ENCODE measurements at places on chromosomes 2 and 18. TPM values are rescaled to one million over a fixed set of nuclear protein-coding genes. Genes with fewer than 3 reads are reported as not detected.

DNA sequence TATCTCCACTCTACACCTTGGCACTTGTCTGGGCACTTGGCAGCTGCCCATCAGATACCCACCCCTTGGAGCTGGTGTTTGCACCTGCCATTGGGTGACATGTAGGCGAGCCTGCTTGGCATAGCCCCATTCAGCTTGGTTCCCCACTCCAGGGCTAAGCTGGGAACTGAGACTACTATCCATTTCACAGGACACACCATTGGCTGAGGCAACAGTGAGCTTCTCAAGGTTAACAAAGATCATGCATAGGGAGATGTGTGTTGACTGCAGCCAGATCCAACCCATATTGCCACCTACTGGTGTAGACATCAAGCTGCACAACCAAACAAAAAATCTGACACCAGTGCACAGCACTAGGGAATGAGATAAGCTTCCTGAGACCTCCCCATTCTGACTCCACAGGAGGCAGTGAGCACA lies 1389.8 kb upstream of the TMEFF2 start:
- DNase-seq, result peak; percentile 18

DNA sequence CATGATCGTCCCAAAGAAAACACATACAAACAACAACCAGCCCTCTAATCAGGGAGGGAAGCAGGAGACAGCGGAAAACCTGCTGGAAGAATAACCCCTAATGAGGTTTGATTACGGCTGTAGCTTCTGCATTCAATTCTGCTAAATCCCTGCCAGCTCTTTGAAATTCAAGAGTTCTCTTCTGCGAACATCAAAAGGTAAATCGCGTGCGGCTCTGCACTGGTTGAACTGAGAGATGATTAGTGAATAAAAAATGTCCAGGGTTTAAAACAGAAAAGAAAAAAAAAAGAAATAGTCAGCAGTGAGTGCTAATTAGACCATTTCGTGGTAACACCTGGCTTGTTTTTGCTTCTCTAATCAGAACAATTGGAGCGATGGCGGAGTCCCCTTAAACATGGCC lies 153.0 kb upstream of the CAPN13 start:
- DNase-seq, result no peak

DNA sequence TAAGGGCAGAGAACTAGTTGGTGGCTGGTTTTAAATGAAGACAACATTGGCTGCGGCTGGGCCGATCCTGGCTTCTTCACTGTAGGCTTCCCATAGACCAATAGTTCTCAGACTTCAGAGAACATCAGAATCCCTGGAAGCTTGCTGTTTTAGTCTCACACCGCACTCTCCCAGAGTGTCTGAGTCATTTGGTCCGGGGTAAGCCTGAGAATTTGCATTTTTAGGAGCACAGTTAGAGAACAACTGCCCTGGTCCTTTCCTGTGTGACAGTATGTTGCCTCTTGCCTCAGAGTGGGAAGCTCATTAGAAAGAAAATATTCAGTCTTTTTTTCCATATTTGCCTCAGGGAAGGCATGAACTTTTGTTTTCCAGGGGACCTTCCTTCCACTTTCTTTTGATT lies 137.1 kb upstream of the GAREM1 start:
- DNase-seq, result no peak

DNA sequence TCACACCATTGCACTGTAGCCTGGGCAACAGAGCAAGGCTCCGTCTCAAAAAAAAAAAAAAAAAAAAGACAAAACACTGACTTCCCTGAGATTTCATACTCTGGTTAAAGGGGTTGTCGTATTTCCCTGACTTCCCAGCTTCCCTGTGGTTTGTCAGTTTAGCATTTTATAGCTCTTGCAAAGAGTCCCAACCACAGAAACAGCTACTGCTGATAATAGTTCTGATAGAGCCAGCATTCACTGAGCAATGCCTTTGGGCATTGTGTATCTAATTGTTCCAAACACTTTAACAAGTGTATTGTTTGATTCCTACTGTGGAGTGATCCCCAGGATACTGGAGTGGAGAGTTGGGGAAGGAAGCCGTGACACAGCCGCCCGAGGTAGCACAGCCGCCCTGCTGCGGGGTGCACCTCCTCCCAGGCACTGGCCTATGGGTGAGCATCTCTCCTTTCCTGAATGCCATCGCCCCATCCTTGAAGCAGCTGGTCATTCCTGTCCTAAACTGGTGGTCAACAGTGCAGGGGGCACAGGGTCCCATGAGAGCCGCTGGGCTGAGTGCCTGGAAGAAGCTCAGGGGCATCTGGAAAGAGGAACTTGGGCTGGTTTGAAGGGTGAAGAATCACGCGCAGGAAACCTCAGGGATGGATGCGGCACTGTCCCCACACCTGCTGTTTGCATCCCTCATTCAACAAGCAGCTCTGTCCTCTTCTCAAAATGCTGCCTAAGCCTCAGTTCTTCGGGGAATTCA lies 81.0 kb upstream of the TMEM18 start:
- no peak for DNase-seq

DNA sequence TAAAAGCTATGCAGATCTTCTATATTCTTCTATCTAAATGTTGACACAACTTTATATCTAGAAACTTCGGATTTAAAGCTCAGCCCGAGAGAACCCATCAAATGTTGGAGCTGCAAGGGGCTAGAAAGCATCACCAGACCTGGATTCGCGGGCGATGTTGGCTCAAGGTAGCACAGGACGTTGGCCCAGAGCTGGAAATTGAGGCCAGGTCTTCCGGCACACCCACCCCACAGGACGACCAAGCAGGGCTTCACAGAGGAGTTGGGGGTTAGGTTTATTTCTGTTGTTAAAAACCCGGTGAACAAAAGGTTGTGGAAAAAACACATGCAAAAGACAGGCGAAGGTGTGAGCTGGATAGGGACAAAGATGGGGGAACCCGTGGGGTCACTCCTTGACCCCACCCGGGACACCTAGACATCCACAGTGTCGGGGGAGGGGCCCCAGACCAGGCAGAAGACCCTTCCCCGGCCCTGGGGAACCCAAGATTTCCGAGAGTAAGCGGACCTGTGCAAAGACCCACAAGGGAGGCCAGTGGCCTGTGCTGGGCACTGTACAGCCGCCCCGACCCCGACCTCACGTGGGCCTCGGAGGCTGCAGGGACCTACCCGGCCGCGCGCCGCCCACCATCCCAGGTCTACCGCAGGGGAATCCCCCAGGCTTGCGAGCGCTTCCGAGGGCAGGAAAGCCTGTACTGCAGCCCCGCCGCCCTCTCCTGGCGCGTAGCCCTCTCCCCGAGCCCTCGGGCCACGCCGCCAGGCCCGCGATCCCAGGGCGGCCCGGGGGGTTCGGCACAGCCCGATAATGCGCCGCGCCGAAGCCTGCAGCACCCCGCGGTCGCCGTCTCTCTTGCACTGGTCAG lies 1.8 kb upstream of the AGBL5 start:
- peak; percentile 62 for DNase-seq

DNA sequence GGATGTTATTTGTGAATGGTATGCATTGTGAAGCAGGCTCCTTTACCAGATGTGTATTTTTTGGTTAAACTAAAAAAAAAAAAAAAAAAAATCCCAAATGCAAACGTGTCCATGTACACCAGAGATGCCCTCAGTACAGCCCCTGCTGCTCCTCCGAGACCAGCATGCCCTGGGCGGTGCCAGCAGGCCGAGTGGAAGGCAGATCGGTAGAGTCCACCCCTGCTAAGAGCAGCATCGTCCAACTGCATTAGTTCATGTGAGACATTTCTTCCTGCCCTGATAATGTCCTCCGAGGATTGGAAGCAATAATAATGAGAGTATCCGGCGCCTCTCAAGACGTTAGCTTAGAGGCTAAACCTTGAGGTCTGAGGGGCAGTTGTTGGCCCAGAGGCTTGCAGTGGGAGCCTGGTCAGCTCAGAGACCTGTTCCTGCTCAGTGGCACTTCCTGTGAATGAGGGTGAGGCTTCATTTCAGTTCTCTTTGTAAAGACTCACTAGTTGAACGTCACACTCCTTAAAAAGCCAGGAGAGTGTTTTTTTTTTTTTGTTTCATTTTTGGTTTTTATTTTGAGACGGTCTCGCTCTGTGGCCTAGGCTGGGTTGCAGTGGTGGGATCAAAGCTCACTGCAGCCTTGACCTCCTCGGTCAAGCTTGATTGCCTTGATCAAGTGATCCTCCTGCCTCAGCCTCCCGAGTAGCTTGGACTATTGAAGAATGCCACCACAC lies 5.6 kb downstream of the SLC66A3 start:
- no peak for DNase-seq

DNA sequence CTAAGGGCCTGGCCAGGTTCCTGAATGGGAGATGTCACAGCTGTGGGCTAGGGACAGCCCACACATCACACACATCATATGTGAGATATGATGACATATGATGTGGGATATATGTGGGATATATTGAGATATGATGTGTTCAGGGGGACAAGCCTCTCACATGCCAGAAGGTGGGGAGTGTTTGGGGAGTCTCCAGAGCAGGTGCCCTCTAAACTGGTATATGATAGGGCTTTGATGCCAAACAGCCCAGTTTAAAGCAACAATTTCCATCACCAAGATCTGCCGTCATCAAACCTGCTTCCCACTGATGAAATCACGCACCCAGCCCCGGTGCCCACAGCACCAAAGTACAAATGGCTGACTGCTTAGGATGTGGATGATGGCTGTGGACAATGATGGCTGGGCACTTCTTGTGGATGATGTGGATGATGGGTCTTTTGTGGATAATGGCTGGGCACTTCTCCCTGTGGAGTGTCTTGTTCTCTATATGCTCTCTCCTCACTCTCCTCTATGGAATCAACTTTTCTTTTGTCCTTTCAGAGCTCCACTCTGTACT lies 50.9 kb downstream of the FBLN7 start:
- DNase-seq, result no peak

GRCh38 chr18:8747440-8747937 lies 42.1 kb downstream of the MTCL1 start:
- DNase-seq, result no peak

- DNase-seq, result no peak
Observed at GRCh38 chr2:177603181-177603580, 210.6 kb downstream of the AGPS start.

DNA sequence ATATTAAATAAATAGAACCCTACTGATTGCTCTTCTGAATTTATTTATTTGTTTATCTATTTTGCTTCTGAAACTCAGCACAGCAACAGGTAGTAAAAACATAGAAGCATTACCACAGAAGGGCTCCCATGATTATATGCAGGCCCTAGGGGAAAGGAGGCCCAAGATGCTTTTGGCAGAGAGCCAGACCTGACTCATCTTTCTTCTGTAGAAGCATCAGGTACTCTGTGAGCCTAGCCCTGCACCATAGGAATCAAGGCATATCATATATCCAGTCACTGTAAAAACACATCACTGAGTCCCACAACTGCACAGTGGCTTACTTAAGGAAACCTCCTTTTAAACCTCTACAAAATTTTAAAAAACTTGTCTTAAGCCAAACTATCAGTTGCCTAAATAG lies 1.8 kb downstream of the SCN9A start:
- no peak for DNase-seq

DNA sequence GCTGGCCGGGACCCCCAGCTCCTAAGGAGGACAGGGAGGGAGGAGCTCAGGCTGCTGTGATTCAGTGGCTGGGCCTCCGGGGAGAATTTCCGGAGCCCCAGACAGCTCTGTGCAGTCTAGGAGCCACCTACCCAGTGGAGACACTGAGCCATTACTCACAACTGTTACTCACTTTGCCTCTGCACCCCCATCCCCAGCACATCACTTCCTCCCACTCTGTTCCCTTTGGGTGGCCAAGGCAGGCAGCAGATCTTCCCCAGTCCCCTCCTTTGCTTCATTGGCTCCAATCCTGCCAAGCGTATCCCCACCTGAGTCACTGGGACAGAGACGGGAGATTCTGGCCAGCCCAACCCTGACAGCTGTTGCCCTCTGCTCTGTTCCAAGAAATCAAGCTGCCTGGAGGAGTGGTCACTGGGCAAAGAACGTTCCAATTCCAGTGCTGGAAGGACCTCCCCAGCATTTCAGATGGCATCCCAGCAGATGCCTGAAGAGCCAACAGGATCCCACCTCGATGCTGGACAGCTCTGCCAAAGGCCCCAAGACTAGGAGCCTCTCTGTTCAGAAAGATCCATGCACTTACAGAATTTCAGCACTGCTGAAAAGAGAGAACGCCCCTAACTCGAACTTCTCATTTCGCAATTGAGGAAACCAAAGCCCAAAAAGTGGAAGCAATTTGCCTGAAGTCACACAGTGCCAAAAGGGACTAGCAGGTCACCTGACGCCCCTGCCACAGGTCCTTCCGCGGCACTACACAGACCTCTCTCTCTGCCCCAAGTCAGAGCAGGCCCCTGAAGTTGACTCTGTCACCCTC lies 68.3 kb downstream of the TNS1 start:
- peak; percentile 73 for DNase-seq

DNA sequence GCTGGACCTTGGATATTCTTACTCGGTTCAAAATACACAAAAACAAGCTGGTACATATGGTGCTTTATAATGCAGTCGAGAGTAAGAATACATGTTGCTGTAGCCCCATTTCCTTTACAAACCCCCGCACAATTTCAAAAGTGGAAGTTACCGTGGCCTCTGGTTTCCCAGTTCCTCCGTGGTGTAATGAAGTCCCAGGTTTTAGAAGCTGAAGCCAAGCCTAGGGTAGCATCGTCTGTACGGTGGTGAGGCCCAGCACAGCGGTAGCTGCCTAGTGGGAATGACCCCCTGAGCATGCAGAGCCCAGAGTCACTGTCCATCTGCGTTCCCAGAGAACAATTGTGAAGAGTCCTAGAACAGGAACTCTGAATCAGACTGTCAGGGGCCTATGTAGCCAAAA lies 171.8 kb downstream of the ASXL3 start:
- no peak for DNase-seq

GRCh38 chr2:196229013-196229412 lies 57.6 kb upstream of the STK17B start:
- DNase-seq, result no peak

DNA sequence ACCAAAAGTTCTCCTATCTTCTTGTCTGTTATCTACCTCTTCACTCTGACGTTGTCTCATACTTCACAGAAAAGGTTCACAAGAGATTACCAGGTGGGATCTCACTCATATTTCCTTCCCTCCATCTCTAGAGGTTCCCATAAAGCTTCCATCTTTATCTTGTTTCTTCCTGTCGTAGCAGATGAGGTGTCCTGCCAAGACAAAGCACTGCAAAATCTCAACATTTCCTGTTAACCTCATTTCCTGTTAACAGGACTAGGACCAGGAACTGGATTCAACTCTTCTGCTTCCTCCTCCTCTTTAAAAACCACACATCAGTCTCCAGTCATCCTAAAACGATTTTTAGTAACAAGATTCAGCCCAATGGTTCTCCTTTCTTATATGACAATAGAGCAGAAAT lies 512.8 kb upstream of the NRP2 start:
- no peak for DNase-seq

DNA sequence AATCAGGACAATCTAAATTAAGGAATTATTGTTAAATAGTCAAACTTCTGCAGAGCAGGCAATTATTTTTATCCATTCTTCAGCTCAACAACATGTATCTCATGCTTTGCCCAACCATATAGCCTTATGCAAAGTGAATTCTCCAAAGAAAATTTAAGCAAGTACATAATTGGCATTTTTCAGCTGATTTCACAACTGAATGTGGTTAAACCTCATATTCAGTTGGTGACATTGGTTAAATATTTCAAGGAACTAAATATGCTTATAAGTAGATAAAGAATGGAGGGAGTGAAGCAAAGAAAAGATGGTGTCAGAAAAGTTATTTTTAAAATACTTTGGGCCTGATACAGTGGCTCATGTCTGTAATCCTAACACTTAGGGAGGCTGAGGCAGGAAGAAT lies 816.2 kb downstream of the NRXN1 start:
- DNase-seq, result no peak

The UGT1A4 gene
- total RNA-seq, result 306 TPM

The GRHL1 gene
- total RNA-seq, result 9.2 TPM

The AQP12A gene
- total RNA-seq, result not detected

The GAREM2 gene
- 0.34 TPM for total RNA-seq

The GKN1 gene
- not detected for total RNA-seq

The ADRA2B gene
- 4.3 TPM for total RNA-seq

The PARD6G gene
- 5.5 TPM for total RNA-seq

The KCNK3 gene
- 0.27 TPM for total RNA-seq

The SPATA3 gene
- not detected for total RNA-seq
